ENCODE measurements at places on chromosomes 1 and 21.
A peak's percentile ranks its signal among the peaks of the same experiment; 100 is the strongest.

GRCh38 chr1:153509729-153510354, 25.9 kb downstream of the S100A6 start:
- peak; percentile 42 for DNase-seq

DNA sequence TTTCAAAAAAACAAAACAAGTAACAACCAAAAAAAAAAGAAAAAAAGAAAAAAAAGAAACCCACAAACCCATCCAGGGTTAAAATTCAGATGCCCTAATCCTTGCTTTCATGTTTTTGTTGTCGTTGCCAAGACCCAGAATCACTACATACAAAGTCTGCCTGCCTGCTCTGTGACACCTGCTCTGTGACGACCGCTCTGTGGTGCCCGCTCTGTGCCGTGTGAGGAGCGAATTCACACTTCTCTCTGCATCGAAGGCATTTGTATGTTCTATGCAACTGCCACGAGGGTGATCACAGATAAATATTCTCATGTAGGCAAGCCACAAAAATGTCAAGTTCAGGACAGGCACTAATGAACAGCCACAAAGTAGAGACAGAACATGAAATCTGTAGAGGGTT, 178.6 kb downstream of the SLC45A1 start:
- DNase-seq: no peak

GRCh38 chr1:177228693-177229065, 57.9 kb downstream of the BRINP2 start:
- DNase-seq: no peak

DNA sequence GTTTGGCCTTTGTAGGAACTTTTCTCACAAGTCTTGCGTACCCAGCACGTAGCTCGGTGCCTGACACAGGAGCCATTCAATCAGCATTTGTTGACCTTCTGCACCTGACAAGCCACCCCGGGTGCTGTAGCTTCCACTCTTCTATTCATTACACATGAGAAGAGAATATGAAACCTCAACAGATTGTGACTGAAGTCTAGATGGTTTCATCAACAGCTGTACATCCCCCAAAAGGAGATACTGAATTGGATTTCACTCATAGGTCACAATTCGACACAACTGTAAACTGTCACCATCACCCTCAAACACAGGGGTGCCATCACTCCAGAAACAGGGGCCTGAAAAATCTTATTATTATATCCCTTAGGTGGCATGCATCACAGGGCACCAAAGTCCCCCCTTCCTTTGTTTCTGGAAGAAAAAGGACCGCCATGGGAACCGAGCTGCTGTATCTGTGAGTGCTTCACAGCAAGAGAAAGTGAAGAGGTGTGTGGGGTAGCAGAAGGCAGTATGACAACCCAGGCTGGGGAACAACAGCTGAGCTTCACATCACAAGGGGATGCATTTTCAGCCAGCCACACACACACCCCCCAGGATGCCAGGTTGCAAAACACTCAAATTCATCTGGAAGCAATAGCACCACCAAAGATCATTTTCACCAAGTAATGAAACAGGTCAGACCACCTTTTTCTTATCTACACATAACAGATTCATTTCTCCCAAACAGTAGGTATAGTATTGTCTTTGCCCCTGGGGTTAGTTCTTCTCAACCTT, 225.7 kb downstream of the TOMM20 start:
- DNase-seq: no peak

DNA sequence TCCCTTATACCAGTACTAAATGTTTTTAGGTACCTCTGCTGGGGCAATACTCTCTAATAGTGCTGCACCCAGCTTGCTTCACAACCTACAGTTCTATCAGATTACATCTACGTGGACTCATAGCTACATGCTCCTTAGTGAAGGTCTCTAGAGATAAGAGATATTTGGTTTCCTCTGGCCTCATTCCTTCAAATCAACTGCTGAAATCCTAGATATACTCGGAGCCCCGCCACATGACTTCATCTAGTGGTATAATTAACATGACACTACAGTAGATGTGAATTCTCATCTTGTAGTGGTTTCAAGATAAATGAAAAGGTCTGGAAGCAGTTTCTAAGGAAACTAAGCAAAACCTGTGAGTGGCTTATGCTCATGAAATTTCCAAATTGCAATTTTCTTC, 115.4 kb downstream of the SMYD2 start:
- DNase-seq: no peak

Data from stimulated activated CD8-positive, alpha-beta memory T cell treated with anti-CD3 and anti-CD28 coated beads, Interleukin-15, amount 100 ng/mL, for 48 hours (primary cell).